ENCODE measurements at places on chromosomes 16 and 17. TPM values are rescaled to one million over a fixed set of nuclear protein-coding genes. Genes with fewer than 3 reads are reported as not detected.

DPH1 gene
- 58.7 TPM for total RNA-seq

TNRC6C gene
- 6.8 TPM for total RNA-seq

DNA sequence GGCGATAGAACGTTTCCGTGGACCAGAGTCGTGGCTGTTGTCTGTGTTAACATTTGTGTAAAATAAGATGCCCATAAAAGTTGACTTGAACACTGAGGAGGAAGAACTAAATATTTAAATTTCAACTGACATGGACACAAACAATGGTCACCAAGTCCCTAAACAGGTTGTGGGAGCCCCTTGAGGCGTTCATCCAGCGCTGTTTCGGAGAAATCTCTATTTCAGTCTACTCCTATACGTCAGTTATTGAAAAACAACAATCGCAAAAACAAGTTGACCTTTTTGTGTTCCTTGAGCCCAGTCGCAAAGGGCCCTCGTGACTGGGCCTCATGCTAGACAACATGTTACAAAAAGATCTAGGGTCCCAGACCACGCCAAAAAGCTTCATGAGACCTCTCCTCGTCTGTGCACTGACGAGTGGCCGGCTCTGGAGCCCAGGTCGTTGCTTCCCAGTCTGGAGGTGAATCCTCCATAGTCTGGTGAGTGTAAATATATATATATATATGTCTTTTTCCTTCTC is 439 bp upstream of the TMEM231 start:
- no peak for DNase-seq

- DNase-seq = no peak
Measured at GRCh38 chr17:3903881-3904290, 11.0 kb upstream of the CAMKK1 start.

DNA sequence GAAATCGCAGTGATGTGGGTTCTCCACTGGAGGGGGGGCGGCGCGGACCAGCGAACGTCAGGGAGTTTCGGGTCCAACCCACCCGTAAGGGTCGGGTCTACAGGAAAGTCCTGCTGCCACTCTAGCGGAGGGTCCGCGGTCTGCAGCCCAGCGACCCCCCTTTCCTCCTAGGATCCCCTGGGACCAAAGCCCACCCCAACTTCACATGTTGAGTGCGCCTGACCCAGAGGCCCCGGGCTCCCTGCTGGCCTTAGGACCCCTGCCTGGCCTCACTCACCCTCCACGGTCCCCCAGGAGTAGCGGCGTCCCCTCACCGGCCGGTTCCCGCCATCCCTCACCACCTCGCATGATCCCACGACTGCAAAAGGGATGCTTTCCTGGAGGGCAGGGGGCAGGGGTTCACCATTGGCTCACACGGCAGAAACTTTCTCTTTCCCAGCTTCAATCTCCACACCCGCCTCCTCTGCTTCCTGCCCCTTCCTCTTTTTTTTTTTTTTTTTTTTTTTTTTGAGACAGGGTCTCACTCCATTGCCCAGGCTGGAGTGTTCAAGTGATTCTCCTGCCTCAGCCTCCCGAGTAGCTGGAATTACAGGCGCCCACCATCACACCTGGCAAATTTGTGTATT is 3.1 kb downstream of the SEPTIN1 start:
- DNase-seq = no peak

- no peak for DNase-seq
Measured at GRCh38 chr16:68147444-68147843, 62.3 kb downstream of the NFATC3 start.

- DNase-seq = no peak
Measured at GRCh38 chr17:50076591-50077235, 18.4 kb upstream of the PDK2 start.
